AG10803 (cell line): ENCODE measurements at places on chromosomes 2 and 18.

DNA sequence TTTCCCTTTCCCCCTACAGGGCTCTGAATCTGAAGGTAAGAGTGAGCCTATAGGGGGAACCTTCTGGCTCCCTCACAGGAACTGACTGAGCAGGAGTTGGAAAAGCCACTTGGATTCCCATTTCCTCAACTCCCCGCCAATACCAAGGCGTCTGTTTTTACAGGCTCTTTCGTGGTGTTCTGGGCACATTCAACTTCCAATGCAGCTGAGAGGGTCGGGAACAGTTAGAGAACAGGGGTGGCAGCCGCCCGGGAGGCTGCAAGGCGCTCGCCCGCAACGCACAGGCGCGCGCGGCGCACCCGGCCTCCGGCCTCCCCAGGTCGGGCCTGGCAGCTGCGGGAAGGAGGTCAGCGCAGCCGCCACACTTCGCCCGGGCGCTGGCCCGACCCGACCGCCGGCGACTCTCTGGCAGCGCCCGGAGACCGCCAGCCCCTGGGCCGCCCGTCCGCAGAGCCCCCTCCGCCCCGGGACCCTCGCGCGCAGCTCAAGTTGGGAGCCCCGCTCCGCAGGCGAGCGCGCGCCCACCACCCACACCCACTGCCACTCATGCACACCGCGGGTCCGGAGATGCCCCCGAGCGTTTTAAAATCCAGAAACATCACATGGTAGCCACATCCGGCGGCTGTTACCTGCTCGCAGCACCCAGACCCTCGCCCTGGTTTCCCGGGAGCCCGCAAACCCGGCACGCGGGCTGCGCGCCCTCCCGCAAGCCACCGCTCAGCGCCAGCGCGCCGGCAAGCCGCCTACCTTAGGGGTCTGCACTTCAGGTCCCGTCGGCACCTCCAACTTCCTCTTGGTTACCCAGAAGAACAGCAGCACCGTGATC is 816 bp downstream of the GALNT14 start:
- DNase-seq = no peak

DNA sequence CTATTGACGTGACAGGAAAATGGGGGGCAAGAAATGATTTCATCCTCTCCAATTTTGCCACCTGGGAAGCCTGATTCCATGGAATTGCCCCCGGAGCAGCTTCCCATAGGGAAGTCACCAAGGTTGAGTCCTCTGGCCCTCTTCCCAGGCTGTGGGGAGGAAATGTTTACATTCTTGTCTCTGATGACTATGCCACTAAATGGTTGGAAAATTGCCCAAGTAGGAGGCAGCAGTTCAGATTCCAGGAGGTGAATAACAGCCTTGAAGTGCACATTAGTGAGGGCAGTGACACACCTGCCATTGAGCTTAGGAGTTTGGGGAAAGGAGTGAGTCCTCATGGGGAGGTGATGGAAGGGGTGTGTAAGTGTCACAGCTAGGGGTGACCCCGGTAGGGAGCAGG is 449.2 kb upstream of the DCC start:
- peak; percentile 12 for DNase-seq

DNA sequence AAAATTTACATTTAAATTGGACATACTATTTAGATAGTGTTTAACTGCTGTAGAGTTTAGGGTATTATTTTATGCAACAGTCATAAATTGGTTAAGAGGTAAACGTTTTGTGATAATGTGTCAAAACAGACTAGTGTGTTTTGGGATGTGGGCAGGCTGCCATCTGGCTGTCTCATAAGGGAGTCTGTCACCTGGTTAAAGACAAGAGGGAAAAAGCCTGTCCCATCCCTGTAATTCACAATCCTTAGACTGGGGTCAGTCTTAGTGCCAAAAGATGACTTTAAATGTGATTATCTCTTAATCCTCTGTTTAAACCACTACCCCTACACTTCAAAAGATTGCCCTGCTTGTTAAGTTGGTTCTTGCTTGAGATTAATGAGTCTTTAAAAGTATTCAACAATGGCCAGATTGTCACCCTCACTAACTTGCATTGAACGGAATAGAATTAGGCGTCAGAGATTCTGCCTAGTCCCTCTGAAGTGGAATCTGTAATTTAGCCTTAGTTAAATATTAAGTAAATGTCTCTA is 59.2 kb downstream of the SGPP2 start:
- DNase-seq = no peak

GRCh38 chr2:23456881-23457760 is 72.1 kb downstream of the KLHL29 start:
- peak; percentile 31 for DNase-seq

DNA sequence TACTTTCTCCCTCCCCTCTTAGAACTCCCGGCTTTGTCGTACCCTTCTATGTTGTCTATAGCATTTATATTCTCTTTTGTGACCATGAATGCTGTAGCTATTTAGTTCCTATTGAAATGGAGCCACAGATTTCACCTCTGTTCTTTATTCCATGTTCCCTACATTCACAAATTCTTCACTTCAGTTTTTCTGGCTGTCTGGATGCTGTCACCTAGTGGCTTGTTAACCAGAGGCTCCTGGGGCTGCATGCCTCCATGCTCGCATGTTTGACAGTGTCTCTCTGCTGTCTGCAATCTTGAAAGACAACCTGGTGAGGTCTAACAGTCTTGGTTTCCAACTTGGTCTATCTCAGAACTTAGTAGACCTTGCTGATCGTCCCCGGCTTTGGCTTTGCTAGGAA is 48.2 kb downstream of the CFAP221 start:
- no peak for DNase-seq

- DNase-seq = no peak
These were observed 169.5 kb upstream of the AGAP1 start for GRCh38 chr2:235324324-235324723.

GRCh38 chr18:35778850-35779627 is 193.4 kb upstream of the RMP24 start:
- peak; percentile 3 for DNase-seq
